ENCODE measurements at places on chromosomes 2 and 18.

DNA sequence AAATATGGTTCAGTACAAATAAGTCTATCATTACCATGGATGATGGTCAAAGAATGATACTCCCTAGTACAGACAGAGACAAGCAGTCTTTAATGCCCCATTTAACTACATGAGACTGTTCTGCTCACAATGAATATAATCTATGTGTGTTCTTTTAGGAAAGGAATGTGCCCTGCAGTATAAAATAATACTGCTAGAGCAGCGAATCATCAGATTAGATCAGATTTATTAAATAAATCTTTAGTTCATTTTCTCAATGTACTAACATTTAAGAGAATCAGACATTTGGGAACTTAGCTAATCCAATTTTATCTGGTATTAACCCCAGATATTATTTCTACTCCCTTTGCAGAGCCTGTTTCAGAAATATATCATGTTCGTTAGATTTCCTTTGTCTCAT lies 272.0 kb upstream of the GCFC2 start:
- DNase-seq: no peak

DNA sequence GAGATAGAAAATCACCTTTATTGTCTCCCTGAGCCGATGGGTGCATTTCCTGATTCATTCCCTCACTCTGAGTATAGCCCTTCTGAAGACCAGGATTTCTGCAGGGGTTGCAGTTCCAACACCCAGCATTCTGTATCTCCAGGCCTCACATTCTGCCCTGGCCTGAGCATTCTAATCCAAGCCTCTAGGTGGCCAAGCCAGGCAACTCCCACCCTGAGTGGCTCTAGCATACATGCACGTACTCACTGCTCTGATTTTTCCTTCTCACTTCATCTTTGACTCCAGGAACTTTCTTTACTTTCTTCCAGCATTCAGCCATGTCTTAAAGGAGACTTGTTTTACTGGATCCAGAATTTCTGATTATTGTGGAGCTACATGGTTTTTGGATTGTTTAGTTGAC lies 100.7 kb upstream of the STK39 start:
- no peak for DNase-seq

DNA sequence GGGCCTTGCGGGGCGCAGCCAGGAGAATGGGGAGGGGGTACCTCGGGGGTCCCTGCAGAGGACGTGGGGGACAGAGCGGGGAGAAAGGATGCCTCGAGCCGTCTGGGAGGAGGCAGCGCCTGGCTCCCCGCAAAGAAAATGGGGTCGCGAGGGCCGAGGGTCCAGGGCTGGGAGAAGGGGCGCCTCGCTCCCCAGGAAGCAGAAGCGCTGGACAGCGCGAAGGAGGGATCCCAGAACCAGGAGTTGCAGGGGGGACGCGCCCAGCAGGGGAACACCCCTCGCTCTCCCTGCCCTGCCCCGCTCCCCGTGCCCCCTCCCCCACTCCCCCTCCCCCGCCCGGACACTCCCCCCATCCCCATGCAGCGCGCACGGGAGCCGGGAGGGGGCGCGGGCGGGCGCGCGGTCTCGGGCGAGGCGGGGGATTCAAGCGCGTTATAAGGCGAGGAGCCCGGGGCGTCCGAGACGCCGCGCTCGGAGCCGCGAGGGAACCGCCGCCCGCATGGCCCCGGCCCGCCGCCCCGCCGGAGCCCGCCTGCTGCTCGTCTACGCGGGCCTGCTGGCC lies at the start of gene ERFE:
ERFE (plus strand) TSS at position 462 of the 562 bp plus-strand sequence; CDS start at position 500, 38 bp downstream.
- DNase-seq: peak; percentile 27

- peak; percentile 56 for DNase-seq
Observed at GRCh38 chr2:231530099-231531011, at the start of gene NMUR1. Gene NMUR1 (minus strand): TSS chr2:231530445. CDS start chr2:231530361, 84 bp downstream.

DNA sequence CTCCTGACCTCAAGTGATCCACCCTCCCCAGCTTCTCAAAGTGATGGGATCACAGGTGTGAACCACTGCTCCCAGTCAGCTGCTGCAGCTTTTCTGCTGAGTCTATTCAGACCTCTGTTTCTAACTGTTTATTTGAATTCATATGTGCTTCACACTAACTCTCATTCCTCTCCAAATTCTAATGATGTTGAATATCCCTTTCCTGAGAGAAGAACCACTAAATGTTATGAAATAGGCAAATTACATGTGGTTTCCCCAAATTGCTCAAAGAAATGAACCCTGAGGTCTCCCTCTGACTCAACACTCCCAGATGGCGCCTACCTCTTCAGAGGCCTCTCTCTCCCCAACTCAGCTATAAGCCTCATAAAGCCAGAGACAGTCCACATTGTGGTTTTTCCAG lies 98.6 kb downstream of the IRS1 start:
- DNase-seq: no peak

DNA sequence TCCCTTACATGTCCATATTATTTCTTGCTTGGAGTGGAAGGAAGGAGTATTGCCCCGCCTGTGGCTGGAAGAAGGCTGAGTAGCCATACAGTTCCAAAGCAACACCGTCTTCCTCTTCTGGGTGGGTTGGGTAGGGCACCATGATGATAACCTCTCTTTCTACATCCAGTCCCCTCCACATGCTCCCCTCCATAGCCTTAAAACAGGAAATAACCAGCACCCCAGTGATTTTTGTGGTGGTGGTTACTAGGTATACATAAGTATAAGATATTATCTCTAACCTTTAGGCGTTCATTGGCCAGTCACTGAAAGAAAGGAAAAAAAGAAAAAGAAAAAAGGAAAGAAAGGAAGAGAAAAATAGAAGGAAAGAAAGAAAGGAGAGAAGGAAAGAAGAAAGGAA lies 63.1 kb downstream of the CXCR4 start:
- DNase-seq: no peak

- no peak for DNase-seq
Observed at GRCh38 chr2:95275601-95276243, 1.5 kb downstream of the PROM2 start.

DNA sequence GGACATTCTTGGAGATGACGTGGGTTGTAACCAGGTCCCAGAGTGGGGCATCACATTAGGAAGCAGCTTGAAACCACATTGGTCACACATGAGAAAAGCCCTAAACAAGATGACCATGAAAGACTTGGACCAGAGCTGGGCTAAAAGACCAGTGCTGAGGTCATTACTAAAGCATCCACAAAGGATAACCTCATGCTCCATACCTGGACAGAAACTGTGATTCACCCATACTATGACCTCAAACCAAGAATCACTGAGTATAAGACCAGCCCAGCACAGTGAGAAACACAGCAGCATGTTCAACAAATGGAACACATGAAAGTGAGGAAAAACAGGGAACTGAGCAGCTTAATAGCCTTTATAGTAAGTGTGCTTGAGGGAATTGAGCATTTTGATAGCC lies 635.5 kb upstream of the NETO1 start:
- DNase-seq: no peak

DNA sequence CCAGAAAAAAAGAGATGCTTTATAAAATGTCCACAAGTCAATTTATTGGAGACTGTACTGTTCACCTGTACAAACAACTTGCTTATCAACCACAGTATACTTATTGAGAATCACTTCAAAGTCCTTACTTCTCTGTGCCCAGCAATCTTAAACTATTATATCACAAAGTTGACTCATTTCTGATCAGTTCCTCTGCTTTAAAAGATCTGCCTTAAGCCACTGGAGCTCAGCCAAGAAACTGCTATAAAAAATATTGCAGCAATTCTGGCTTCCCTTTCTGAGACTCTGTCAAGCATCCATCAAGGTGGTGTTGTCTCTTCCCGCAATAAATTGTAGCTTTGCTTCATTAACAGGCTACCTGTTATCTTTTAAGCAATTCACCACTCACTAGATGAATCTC lies 375.2 kb upstream of the SPHKAP start:
- no peak for DNase-seq

DNA sequence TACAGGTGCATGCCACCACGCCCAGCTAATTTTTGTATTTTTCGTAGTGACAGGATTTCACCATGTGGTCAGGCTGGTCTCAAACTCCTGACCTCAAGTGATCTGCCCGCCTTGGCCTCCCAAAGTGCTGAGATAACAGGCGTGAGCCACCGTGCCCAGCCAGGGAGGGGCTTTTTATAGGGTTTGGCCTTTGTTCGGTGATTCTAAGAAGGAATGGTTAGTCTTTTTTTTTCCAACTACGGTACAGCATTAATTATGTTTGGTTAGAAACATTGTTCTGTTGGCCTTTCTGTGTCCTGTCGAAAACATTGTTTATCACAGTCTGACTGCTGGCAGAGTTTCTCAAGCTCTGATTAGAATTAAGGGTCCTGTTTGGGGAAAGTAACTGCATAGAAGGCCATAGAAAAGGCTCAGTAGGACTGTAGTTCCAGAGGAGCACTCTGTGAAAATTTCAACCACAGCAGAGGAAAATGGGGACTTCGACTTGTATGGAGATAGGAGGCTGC lies 19.3 kb upstream of the SMCHD1 start:
- no peak for DNase-seq

DNA sequence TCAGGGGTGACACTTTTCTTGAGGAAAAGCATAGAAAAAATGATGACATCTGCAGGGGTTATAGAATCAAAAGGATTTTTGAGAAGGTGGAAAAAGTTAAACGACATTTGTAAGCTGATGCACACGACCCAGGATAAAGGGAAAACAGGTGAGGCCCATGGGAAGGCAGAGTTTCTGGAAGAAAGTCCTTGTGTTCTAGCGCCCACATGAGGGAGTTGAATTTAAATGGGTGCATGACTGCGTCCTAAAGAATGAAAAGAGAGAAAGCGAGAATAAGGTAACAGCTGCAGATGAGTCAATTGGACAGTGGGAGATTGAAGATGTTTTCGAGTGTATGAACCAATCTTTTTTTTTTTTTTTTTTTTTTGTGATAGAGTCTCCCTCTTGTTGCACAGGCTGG lies 158.1 kb downstream of the GALR1 start:
- DNase-seq: no peak

DNA sequence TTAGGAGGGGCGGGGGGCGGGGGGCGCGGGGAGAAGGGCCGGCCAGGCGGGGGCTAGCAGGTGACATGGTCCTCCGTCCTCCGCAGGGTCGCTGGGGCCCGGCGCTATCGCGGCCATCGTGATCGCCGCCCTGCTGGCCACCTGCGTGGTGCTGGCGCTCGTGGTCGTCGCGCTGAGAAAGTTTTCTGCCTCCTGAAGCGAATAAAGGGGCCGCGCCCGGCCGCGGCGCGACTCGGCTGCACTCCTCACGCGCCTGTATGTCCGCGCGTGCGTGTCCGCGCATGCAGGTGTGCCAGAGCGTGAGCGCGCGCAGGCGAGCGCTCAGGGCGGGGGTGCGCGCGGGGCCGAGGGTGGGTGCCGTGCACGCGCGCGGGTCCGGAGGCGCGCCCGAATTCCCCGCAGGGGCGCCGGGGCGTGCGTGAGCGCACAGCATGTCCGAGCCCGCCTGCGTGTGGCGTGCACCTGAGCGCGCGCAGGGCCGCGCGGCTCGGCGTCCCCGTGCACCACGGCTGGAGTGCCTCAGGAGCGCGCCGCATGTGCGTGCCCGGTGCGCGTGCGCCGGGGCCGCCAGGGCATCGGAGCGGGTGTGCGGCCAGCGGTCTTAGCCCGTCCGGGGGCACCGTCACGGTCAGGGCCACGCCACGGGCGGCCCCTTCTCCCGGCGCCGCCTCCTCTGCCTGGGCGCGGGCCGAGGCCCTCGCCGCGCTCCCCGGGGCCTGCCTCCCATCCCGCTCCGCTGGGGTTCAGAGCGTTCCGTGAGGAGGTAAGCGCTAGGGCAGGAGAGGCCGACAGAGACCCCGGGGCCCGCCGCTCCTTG lies 6.3 kb downstream of the SNORC start:
- no peak for DNase-seq

- DNase-seq: no peak
Observed at GRCh38 chr18:32961538-32961937, 188.7 kb upstream of the KLHL14 start.

GRCh38 chr2:59896499-59897245 lies 656.8 kb downstream of the BCL11A start:
- DNase-seq: no peak

GRCh38 chr2:113376253-113376912 lies 61.1 kb upstream of the ZNG1B start:
- no peak for DNase-seq

- no peak for DNase-seq
Observed at GRCh38 chr2:38912619-38913018, 22.9 kb downstream of the ARHGEF33 start.

DNA sequence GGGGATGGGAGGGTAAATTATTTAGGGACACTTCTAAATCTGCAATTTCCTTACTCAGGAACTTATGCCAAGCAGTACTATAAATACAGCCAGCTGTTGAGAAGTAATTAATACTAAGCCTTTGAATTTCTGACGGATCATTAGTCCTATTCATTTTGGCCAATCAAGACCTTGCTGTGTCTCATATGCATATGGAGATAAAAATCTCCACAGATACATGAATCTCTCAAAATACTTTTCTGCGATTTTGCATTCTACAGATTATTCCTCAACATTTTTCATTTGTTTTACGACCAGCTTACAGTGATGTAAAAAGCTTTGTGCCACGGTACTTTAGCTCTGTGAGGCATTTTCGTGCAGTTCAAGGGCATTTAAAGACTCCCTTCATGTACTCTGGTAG lies 16.7 kb downstream of the LANCL1 start:
- no peak for DNase-seq
